ENCODE measurements at places on chromosomes 4 and X.
A peak's percentile ranks its signal among the peaks of the same experiment; 100 is the strongest.

DNA sequence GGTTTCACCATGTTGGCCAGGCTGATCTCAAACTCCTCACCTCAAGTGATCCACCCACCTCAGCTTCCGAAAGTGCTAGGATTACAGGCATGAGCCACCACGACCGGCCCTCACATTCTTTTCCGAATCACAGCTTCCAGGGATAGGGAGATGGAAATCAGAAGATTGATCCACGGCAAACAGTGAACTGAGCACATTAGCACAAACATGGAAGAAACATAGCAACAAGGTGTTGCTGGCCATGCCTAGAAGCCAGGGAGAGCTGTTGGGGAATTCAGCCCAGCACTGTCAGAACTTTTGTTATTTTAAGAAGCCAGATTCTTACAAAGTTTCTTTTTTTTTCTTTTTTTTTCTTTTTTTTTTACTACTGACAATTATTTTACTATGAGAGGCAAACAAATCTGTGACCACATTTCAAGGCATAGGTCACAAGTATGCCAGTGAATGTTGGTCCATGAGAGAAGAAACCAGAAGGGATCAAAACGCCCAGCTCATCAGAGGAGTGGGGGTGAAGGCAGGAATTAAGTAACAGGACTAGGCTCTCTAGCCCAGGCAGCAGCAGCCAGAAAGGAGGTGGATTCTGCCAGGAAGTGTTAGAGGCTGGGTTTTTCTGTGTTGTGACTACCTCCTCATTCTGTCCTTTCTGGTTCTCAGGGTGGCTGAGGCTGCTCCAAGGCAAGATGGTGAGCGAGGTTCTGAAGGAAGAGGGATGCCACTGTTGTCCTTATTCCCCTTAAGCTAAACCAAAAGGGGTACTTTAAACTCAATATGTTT lies 44.1 kb downstream of the TEC start:
- no peak for DNase-seq

- DNase-seq, result no peak
Measured at GRCh38 chrX:86014421-86014820, 32.9 kb downstream of the CHM start.

DNA sequence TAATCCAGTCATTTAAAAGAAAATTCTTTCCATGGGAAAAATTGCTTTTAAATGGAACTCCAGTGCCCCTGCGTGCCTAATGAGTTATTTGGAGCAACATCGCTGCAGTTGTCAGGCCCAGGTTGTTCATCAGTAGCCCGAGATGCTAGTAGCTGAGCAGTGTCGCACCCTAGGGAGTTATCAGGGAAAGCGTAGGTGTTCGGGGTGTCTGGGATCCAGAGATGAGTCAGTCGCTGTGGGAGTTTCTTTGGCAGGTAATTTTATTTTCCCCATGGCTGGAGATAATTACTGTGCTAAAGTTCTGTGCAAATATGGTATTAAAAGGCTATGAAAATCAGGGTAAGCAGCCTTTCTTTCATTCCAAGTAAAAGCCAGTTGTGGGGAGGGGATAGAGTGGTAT lies 49.4 kb downstream of the ANXA3 start:
- no peak for DNase-seq

DNA sequence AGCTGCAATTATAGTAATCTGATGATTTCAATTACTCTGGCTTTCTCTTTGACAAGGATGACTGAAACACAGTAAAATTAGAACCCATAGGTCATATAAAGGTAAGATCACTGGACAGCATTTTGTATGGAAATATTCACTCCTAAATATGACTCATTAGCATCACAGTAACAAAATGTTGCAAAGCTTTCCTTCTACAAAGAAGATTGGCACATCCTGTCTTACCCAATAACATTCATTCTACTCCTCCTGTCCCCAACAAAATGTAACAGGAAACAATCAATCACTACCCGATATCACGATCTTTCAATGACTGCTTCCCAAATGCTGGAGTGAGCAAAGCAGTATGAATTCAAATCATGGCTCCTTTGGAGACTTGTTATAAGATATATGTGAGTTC lies 95.3 kb downstream of the FANCB start:
- DNase-seq, result peak; percentile 24

DNA sequence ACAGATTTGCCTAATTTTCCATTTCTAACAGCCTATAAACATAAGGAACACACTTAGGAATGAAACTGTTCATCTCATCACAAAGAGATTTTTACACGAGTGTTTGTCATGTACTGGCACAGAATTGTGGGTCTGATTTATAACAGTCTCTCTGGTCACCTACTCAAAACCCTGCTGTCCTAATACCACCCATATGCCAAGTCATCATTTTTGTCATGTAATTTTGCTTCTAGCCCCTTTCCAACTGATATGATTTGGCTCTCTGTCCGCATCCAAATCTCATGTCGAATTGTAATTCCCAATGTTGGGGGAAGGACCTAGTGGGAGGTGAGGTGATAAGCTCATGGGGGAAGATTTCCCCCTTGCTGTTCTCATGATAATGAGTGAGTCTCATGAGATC lies 284.1 kb upstream of the SLITRK2 start:
- no peak for DNase-seq

- DNase-seq, result no peak
Measured at GRCh38 chrX:111555406-111555958, 44.0 kb downstream of the SERTM2 start.

DNA sequence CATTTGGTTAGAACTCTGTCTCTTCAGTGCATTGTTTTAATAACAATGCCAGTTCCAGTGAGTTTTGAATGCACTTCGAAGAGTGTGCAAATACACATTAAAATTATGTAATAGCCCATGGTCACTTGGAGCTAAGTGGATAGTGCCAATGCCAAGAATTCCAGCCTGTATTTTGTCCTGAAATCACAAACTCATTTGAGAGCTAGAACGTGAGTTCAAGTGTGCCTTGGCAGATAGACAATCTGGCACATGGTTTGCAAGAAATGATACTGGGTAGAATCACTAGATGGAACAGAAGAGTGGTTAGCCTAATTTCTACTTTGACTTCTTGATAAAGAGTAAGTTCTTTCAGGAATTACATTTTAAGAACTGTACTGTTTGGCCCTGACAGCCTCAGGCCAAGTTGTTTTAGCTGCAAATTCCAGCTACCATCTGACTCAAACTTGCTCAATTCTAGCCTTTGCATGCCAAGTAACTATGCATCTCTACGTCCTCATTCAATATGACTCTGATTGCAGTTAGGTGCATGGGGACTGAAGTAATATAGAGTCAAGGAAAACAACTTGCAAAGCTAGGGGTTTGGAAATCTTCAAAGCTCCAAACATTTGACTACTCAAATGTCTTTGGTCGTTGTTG lies 131.9 kb upstream of the SMIM31 start:
- no peak for DNase-seq

DNA sequence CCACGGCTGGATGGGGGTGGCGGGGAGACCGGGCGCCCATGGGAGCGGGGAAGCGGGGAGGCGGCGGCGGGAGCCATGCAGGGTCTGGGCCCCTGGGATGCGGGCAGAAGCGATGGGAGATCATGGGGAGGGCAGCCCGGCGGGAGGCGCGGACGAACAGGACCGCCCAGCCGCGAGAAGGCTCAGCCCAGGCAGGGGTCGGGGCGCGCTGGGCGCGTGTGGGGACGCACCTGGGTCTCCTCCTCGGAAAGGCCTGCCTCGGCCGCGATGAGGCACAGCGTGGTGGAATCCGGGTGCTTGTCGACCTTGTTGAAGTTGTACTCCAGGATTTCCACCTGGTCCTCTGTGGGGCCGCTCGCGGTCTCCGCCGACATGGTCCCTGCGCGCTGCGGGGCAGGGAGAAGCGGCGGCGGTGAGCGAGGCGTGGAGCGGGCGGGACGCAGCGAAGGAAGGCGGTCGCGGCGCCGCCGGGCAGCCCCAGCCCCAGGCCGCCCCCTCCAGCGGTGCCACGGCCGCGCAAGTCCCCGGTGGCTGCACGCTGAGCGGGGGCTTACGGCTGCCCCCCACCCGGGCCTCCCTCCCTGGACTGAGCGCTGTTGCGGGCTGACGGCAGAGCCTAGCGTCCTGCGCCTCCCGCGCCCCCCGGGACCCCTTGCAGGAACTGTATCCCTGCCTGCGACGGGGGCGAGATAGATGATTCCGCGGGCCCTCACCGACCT lies 25.3 kb downstream of the HOPX start:
- peak; percentile 8 for DNase-seq

DNA sequence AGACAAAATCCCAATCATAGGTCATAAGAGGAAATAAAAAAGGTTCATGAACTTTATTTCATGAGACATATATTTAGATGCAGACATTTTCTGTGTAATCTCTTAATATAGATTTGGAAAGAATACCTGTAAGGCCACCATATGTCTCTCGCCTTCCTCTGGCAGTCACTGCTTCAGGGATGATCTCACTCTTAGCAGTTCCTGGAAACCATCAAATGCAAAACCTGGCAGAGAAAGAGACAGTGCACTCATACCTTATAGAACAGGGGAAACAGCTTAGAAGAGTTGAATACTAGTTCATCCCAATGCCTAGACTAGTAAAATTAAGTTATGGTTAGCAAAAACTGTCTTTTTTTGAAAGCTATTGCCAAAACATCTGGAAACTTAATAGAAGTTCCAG lies 243.3 kb downstream of the GASK1B start:
- no peak for DNase-seq

DNA sequence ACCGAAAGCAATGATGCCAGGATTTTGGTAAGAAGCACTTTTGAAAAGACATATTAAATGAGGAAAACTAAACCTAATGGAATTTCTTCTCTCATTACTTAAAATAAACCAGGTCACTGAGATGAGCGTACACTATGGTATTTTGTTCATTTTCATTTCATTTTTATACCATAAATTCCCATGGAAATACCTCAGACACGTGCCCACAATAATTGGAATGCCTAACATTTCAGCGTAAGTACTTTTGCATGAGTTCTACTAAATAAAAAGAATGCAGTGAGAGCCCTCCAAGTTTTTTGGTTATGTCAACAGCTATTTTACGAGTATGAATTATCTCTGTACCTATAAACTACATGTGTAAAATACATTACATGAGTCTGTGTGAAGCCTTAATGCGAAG lies 3.2 kb downstream of the CAMK2D start:
- DNase-seq, result peak; percentile 54

- DNase-seq, result no peak
Measured at GRCh38 chr4:54146139-54146538, 46.2 kb downstream of the GSX2 start.

GRCh38 chrX:36575670-36576069 lies 432.5 kb upstream of the FAM47C start:
- DNase-seq, result no peak

- DNase-seq, result no peak
Measured at GRCh38 chr4:13611283-13611842, 16.2 kb downstream of the BOD1L1 start.

- DNase-seq, result no peak
Measured at GRCh38 chrX:42869659-42870476, 91.9 kb upstream of the PPP1R2C start.

GRCh38 chr4:3599951-3600350 lies 67.7 kb upstream of the LRPAP1 start:
- DNase-seq, result no peak

GRCh38 chr4:12615822-12616221 lies 868.3 kb downstream of the RAB28 start:
- no peak for DNase-seq

- DNase-seq, result no peak
Measured at GRCh38 chrX:103538728-103539127, 19.4 kb upstream of the RAB40A start.

DNA sequence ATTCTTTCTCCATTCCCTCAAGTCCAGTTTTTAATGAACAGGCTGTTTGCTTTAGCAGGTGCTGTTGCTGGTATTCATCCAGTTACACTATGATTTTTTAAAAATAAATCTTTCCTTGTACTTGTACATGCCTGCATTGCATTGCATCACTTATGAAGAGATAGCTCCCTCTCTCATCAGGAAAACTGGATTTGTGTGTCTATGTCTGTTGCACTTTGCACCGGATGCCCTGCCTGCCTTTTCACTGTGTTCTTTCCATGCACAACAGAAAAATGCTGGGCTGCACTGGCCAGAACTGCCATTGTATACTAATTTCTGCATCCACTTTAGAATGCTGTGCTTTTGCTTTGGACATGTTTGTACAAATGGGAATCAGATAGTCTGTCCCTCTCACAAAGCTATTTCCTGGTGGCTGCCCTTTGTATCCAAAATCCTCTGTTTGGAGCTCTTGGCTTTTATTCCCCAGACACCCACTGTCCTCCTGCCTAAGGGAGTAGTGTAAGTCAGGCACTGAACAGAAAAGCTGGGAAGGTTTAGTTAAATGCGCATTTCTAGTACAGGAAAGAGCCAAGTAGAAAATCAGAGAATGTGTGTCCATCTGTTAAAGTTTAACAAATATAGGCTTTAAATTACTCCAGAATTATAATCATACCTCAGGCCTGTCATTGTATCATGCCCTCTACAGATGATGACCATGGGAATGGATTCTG lies 119.1 kb downstream of the MBNL3 start:
- no peak for DNase-seq

- DNase-seq, result no peak
Measured at GRCh38 chrX:19661961-19662360, 146.7 kb upstream of the MAP3K15 start.

DNA sequence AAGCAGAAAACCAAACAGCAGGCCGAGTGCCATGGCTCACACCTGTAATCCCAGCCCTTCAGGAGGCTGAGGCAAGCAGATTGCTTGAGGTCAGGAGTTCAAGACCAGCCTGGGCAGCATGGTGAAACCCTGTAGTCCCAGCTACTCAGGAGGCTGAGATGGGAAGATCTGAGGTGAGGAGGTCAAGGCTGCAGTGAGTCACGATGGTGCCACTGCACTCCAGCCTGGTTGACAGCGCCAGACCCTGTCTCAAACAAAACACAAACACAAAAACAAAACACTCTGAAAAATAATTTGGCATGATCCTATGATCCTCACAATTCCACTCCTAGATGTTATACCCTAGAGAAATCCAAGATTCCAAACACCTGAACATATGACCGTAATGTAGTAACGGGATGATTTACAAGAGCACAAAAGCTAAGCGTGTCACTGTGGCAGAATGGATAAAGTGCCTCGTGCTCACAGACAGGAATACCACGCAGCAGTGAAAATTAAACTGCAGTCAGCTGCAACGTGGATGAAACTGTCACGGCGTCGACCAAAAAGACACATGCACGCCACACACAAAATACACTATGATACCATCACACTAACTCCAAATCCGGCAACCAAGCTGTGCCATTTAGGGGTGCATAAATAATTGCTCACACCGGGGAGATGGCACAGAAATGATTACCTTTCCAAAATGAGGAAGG lies 1.7 kb downstream of the NELFA start:
- DNase-seq, result no peak

GRCh38 chr4:159266981-159267868 lies 164.3 kb downstream of the RAPGEF2 start:
- no peak for DNase-seq

GRCh38 chr4:20251796-20252655 lies at the start of gene SLIT2:
SLIT2 (plus strand) TSS chr4:20251905; CDS start chr4:20253816, 1,911 bp downstream.
- DNase-seq, result peak; percentile 94

GRCh38 chrX:8103655-8104054 lies 67.4 kb downstream of the VCX2 start:
- DNase-seq, result no peak
